ENCODE measurements at places on chromosomes 4 and X.

GRCh38 chr4:3192827-3193226 lies 56.1 kb upstream of the MSANTD1 start:
- DNase-seq = no peak

DNA sequence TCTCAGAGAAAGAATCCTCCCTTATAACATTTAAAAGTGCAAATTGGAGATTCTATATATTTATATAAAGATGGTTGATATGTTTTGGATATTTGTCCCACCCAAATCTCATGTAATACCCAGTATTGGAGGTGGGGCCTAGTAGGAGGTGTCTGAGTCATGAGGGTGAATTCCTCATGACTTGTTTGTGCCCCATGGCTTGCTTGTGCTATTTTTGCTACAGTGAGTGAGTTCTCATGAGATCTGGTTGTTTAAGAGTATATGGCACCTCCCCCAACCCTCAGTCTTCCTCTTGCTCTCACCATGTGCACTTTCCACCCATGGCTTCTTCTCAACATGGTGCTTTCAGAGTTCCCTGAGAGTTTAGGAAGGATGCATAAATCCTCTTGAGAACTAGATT lies 9.5 kb upstream of the ANKRD50 start:
- DNase-seq = no peak

GRCh38 chrX:43881410-43882293 lies 598 bp downstream of the MAOB start:
- no peak for DNase-seq

DNA sequence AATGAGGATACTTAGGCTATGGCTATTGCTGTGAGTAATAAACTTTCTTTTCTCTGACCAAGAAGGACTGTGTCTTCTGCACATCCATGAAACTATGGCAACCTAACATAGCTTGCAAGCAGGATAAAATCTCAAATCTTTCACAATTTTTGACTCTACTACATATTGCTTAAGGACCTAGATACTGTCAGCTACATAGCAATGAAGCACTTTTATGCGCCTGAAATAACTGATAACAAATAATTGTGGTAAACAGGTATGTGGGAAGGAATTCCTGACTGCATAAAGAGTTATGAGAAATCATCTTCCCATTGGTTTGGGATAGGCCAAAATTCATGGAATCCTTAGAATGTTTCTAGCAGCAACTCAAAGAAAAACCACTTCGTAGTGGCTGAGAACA lies 41.2 kb upstream of the PDGFC start:
- no peak for DNase-seq

GRCh38 chrX:151899622-151900021 lies 13.1 kb upstream of the MAGEA4 start:
- DNase-seq = no peak

DNA sequence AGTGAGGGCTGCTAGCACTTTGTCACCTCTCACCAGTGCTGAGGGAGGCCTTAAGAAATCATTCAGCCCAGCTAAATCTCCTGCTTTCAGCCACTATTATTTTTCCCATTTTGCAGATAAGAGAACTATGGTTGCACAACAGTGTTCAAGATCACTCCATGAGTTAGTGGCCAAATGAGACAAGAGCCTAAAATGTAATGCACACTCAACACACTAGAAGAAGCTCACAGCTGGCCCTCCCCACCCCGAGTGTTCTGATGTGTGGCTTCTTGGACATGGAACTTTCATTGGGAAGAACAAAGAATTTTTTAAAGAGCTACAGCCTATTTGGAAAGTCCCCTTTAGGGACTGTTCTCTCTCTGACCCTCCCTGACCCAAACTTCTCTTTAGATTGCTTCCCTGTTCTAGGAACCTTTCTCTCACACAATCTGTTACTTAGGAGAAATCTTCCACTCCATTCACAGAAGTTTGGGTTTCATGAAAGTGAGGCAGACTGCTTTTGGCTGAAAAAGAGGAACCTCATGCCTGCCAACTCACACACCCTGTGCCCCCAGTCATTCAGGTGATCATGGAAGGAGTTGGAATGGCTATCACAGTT lies 44.0 kb upstream of the CT47C1 start:
- DNase-seq = no peak

DNA sequence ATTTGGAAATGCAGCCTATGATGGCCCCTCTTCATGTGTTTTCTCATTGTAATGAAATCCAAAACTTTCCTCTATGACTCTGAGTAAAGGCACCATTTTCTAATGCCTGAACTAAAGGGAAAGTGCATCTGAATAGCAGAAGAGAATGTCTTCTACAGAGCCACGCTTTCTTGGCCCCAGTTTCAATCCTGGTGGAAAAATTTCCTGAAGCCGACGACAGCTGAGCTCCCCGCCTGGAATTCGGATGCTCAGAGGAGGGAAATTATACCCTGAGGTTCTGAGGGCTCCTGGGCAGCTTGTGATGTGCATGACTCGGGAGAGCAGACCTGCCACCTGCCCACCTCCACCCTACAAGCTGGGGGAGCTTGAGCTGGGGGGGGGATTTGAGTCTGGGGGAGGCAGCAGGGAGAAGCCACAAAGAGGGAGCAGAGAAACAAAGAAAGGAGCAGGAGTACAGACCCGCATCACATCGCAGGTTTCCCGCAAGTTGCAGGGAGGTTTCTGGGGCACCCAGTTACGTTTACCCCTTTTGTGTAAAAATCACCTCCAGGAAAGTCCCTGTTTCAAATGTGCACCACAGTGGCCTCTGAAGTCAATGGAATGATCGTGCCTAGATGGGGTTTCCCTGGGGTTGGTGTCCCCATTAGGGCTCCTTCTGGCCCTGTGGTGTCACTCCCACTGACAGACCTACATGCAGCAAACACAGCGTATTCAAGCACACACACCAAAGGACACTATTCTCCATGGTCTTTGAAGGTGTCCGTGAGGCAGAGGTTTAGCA lies 145.6 kb upstream of the RBPJ start:
- no peak for DNase-seq

GRCh38 chr4:24179201-24179840 lies 289.5 kb upstream of the PPARGC1A start:
- DNase-seq = no peak

DNA sequence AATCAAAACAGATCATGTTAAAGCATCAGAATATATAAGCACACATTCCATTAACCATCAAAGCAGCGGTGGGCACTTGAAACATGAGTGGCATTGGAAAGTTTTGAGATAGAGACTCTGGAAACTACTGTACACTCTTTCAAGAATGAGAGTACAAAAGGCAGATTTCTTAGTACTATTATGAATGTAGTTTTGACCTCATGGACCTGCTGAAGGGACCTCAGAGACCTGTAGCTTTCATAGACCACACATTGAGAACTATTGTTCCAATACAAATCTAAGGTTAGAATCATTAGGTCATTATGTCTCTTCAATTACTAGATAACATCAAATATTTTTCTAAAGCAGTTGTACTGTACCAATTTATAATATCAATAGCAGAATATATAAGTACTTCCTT lies 283.6 kb downstream of the RPA4 start:
- DNase-seq = no peak

GRCh38 chr4:111985426-111985825 lies 159.8 kb upstream of the FAM241A start:
- no peak for DNase-seq

DNA sequence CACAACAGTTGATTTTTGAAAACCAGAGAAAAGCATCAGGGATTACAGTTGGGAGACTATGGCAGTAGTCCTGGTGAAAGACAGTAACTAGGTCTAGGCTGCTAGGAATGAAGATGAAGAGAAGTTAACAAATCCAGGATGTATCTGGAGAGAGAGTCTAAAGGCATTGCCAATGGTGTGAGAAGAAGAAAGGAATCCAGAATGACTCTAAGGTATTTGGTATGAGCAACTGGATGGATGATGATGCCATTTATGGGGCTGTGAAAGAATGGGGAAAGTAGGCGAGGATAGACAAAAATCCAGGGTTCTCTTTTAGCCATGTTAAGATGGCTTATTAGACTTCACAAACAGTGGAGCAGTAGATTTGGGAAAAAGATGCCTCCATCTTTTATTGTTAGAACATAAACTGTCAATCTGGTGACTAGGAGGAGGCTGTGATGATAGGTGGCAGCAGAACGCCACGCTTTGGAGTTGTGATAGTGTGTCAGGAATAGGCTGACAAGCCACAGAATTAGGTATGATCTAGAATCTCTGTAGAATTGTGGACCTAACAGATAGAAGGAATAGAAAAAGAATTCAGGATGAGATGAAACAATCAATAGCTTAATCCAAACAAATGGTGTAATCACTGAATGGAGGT lies 27.3 kb upstream of the JADE1 start:
- no peak for DNase-seq

DNA sequence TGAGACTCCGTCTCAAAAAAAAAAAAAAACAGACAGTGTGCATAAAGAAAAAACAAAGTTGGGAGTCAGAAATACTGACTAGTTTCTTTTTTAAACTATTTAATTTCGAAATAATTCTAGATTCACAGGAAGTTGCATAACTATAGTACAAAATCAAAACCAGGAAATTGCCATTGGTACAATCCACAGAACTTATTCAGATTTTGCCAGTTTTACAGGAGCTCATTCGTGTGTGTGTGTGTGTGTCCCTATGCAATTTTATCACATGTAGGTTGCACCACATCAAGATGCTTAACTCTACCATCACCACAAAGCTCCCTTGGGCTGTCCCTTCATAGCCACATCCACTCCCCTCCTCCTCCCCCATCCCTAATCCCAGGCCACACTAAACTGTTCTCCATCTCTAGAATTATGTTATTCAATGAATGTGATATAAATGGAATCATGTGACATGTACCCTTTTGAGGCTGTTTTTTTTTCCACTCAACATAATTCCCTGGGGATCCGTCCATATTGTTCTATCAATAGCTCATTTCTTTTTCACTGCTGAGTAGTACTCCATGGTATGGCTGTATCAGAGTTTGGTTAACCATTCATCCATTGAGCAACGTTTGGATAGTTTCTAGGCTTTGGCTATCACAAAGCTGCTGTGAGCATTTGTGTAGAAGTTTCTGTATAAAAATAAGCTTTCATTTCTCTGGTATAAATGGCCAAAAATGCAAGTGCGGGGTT lies 16.3 kb upstream of the DDX3X start:
- no peak for DNase-seq

DNA sequence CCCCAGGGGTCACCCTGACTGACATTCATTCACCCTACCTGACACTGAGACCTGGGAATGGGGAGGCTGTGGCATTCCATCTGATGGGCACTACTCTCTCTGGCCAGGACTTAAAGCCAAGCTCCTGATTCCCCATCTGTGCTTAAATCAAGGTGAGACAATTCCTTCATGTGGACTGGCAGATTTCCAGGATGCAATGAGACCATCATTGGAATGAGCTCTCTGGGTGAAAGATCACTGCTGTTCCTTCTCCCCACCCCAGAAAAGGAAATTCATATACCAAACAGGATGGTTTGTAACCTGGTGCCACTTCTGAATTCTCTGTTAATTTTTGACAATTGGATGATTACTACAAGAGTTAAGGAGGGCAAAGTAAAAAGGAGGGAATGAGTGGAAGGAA lies 354.8 kb downstream of the MID1IP1 start:
- no peak for DNase-seq

GRCh38 chr4:22478426-22478825 lies 37.4 kb downstream of the ADGRA3 start:
- DNase-seq = no peak

- DNase-seq = no peak
Measured at GRCh38 chrX:39150220-39150619, 349.0 kb downstream of the MID1IP1 start.

- DNase-seq = no peak
Measured at GRCh38 chrX:153791104-153791852, 2.9 kb downstream of the IDH3G start.

GRCh38 chr4:48504352-48504751 lies 14.3 kb downstream of the ZAR1 start:
- no peak for DNase-seq

DNA sequence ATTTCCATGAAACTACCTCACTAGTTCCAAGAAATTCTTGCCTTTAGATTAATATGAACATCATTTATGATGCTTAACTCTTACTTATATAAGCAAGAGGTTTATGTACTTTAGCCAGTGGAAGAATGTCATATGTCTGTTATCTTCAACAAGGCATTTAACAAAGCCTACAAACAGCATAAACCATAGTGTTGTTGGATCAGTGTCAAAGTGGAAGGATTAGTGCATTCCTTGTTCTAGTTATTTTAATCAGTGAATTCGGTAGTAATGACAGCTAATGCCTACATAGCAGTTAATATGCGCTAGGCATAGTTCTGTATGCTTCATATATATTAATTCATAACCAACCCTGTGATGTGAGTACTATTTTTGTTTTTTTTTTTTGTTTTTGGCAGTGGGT lies 3.1 kb downstream of the PI4K2B start:
- DNase-seq = no peak

DNA sequence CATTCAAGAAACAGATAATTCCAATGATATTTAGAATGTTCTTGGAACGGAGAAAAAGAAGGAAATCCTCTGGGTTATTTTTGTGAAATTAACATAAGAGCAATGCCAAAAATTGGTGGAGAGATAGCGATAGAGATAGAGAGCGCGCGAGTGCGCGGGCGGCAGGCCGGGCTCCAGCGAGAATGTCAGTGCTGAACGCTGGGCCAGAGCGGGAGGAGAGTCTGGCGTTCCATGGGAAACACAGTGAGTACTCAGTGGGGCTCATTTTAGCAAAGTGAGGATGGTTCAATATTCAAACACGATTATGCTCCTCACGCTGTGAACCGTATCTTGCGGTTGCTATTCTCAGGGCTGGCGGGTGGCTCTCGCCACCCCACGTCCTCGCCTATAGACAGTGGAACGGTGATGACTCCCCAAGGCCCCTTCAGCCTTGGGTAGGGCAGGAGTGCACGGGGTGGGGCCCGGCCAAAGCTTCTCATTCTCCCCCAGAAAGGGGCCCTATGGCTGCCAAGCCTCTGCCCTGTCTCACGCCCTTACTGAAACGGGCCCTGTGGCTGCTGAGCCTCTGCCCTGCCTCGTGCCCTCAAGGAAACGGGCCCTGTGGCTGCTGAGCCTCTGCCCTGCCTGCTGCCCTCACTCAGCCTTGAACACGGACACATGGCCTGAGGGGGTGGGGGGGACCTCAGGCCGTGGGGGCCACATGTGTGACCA lies 16.9 kb downstream of the CPLX1 start:
- no peak for DNase-seq

- DNase-seq = no peak
Measured at GRCh38 chrX:16695079-16695676, 17.3 kb downstream of the CTPS2 start.

DNA sequence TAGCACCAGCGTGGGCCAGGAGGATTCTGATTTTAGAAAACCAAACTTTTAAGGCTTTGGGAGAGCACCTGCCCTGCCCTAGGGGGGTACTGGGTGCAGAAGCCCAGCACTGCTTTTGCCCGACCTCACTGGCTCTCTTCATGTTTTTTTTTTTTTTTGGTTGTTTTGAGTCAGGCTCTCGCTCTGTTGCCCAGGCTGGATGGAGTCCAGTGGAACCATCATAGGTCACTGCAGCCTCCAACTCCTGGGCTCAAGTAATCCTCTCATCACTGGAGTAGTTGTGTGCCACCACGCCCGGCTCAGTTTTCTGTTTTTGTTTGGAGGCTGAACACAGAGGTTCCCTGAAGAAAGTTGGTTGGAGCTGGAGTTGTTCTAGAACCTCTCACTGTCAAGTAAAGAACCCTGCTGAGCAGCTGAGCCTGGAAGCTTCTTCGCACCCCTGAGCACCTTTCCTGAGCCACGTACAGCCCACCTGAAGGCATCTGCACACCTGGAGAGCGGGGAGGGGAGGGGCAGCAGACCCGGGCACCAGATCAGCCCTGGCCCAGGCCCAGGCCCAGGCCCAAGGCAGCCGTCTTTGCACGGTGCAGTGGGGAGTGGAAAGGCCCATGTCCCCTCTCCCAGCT lies 49.5 kb downstream of the SHROOM2 start:
- no peak for DNase-seq

GRCh38 chrX:54248309-54248708 lies 65.3 kb upstream of the FAM120C start:
- no peak for DNase-seq
